ENCODE measurements at places on chromosomes 2 and 18.

DNA sequence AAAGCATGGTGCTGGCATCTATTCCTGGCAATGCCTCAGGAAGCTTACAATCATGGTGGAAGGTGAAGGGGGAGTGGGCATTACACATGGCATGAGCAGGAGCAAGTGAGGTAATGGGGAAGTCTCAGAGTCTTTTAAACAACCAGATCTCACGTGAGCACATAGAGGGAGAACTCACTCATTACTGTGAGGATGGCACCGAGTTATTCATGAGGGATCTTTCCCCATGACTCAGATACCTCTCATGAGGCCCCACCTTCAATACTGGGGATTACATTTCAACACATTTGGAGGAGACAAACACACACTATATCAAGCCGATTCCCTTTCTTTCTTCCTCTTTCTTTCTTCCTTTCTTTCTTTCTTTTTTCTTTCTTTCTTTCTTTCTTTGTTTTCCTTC is 47.9 kb upstream of the FANCL start:
- DNase-seq, result peak; percentile 13

DNA sequence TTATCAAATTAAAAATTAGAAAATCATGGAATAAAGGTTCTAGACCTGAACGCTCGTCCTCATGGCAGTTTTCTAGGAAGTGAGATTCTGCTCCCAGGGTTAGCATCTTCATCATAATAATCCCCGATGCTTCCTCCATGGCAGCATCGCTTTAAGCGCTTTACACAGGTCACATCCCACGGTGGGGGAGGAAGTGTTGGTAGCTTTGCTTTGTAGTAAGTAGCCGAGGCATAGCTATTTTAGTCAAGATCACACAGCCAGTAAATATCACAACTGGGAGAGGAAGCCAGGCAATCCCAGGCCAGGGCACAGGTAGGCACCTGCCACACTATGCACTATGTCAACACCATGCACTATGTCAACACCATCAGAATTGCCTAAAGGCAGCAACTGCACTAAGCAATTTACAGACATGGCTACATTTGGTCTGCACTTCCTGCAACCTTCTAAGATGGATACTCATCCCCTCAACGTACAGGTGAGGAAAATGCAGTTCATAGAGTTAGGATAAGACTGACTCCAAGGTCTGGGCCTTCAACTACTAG is 205.5 kb downstream of the FBXO15 start:
- DNase-seq, result no peak

GRCh38 chr18:8890957-8891464 is 185.7 kb downstream of the MTCL1 start:
- DNase-seq, result peak; percentile 60

DNA sequence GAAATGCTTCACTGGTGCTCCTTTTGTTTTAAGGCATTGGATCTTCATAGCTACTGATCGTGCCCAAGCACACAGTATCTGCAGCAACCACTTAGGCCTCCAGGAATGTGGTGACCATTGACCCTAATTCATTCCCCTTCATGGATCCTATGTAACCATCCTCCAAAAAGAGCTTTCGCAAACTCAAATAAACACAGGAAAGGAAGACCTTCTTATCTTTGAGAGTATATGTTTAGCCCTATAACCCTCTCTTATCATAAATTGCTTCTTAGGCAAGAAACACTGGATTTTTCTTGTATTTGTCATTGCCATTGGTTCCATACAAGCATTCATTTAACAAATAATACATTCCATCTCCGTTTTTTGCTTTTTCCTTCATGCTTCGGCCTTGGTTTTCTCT is 4.1 kb upstream of the TTR start:
- no peak for DNase-seq

- DNase-seq, result no peak
Observed at GRCh38 chr2:38074764-38075506, 1.0 kb downstream of the CYP1B1 start.

DNA sequence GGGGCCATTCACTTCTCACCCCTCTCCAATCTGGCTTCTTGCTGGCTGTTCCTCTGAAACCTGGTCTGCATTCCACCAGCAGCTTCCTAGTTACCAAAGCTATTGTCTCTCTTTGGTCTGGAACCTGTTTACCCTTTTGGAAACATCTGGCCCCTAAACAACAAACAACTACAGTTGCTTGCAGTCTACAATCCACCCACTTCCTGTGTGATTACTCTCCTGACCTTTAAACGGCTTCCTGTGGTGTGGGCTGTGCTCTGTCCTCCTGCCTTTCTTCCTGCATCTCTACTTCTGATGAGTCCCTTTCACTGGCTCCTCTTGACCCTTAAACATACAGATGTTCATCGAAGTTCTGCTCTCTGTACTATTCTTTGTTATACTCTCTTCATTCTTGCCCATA is 303.8 kb downstream of the TDRD15 start:
- DNase-seq, result no peak

- DNase-seq, result no peak
Observed at GRCh38 chr2:10253596-10254372, 48.9 kb upstream of the HPCAL1 start.

DNA sequence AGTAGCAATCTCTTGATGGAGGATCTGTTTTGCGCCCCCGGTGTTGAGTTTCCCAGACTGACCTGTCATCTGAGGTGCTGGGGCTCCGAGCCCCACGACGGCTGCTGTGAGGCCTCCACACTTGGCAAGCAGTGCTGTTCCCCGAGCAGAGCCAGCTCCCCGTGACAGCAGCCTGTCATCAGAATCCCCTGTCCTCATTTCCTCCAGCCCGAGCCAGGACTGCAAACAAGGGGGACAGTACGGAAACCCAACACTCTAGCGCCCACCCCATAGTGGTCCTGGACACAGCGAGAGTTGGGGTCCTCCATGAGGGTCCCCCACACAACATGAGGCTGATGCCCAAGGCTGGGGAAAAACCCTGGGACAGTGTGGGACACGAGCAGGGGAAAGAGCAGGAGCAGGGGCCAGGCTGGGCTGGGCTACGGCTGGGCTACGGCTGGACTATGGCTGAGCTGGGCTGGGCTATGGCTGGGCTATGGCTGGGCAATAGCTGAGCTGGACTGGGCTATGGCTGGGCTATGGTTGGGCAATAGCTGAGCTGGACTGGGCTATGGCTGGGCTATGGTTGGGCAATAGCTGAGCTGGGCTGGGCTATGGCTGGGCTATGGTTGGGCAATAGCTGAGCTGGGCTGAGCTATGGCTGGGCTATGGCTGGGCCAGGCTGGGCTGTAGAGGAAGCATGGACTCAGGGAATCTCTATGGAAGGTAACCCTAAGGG is 1.5 kb upstream of the KLHL30 start:
- no peak for DNase-seq

DNA sequence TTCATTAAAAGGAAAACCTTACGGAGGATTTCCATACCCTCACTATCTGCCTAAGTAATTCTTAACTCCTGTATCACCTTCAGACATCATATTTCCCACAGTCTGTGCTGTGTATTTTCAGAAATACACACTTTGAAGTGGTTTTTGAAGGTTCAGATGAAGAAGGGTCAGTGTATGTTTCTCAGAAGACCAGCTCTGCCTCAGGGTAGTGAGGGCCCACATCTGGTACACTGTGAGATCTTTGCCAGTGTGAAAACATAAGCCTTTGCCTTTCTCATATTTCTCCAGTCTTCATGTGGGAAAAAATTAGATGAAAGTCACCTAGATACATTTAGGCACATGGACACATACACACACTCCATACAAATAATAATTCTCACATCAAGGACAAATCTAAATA is 408.4 kb downstream of the RIT2 start:
- no peak for DNase-seq

- no peak for DNase-seq
Observed at GRCh38 chr2:6965071-6965795, 48.0 kb downstream of the RNF144A start.

DNA sequence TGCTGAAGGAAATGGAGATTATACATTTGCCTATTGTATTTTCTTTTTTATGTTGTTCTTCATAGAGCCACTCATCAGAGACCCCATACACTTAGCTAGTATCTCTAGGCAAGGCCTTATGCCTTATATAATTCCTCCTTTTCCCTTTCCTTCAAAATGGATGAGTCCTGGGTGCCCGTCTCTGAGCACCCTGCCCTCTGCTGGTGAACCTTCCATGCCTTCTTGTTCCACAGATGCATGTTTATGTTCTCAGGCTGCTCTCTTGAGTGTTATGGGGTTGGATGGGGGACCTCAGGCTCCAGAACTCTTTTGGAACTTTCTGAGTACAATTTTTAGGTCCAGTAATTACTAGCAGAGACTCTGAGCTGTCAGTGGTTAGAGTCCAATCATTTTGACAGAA is 368.6 kb upstream of the SPRED2 start:
- peak; percentile 45 for DNase-seq

- DNase-seq, result no peak
Observed at GRCh38 chr18:67733088-67733487, 216.6 kb upstream of the DSEL start.

GRCh38 chr2:239255628-239256349 is 145.0 kb downstream of the HDAC4 start:
- DNase-seq, result no peak

DNA sequence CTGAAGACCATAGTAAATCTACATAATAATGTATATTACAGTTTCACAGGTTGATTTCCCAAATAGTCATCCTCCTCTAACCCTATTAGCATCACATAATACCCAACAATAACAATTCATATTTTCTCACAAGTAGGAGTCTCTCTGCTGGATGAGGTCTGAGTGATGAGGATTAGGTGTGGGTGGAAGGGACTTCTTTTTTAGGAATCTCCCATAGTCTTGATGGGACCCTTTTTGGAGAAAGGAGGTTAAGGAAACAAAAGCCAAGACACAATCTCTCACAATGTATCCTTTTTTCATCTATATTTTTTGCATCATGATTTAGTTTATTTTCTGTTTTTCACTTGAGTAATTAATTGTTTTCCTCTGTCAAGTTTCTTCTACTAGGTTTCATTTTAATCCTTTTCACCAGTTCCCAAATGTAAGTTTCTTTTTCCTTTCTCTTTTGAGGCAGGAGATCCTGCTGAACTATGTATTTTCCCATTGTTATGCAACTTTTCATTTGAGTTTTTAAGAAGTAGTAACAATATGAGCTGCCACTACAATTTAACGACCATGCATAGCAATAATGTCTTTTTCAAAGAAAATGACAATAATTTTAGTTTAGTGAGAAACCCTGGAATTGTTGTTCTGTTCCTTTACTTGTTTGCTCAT is 2.5 kb upstream of the IFIH1 start:
- DNase-seq, result no peak

- no peak for DNase-seq
Observed at GRCh38 chr2:121052521-121052920, 232.5 kb downstream of the TFCP2L1 start.

DNA sequence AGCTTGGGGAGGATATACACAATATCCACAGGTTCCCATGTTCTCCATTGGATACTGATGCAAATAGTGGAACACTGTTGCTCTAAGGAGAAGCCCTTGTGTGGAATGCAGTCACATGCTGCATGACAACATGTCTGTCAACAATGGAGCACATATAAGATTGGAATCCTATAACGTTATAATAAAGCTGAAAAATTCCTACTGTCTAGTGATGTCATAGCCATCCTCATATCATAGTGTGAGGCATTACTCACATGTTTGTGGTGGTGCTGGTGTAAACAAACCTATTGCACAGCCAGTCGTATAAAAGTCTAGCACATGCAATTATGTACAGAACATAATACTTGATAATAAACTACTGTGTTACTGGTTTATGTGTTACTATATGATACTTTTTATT is 394.7 kb downstream of the FBXO15 start:
- no peak for DNase-seq

- DNase-seq, result no peak
Observed at GRCh38 chr18:10442551-10442971, 11.9 kb upstream of the APCDD1 start.

DNA sequence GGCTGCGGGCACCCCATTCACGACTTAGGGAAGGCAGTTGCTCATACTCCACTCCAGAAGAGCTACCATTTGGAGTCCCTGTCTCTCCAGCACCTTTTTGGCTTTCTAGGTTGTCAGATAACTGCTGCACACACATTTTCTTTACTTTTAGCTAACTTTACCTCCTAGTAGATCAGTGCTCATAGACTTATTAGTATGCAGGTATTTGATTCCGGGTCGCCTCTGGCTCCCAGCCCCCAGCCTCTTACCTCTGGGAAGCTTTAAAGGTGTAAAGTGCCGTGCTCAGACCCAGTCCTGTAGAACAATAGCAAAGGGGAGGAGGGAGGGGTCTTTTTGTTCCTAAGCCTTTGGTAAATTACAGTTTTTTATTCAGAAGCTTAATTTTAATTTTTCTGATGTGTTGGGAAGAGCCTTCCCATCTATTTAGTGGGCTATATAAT is 102.9 kb downstream of the SPTBN1 start:
- no peak for DNase-seq

DNA sequence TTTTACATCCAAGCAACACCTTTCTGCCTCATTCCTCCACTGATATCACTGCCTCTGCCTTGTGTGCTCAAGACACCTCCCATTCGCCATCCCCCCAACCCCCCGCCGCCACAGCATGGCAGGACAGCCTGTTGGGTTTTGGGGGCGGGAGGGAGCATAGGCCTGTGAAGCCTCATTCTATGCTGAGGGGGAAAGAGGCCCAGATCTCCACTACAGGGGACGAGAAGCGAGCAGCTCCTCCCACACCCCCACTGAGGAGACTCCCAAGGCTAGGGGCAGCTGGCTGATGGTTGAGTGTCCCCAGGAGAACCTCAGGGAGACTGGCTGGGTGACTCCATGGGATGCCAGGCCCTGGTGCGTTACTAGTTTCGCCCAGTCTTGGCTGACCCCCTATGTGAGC is 214.3 kb upstream of the SIX2 start:
- no peak for DNase-seq

DNA sequence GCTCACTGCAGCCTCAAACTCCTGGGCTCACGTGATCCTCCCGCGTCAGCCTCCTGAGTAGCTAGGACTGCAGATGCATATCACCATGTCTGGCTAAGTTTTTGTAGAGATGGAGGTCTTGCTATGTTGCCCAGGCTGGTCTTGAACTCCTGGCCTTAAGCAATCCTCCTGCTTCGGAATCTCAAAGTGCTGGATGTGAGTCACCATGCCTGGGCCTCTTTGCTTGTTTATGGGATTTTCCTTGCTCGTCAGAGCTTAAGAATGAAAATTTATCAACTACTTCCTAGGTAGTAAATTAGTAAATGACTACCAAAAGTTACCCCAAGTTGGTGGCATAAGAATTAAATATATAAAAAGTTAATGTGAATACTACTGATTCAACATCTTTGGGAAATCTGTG is 51.0 kb downstream of the ACTR3 start:
- no peak for DNase-seq

GRCh38 chr18:41043876-41044275 is 911.2 kb upstream of the PIK3C3 start:
- no peak for DNase-seq

GRCh38 chr18:43606795-43607194 is 329.5 kb upstream of the SYT4 start:
- DNase-seq, result peak; percentile 30

- DNase-seq, result no peak
Observed at GRCh38 chr2:201668402-201668910, 25.2 kb upstream of the TMEM237 start.
